ENCODE measurements at places on chromosomes 2 and 18.

DNA sequence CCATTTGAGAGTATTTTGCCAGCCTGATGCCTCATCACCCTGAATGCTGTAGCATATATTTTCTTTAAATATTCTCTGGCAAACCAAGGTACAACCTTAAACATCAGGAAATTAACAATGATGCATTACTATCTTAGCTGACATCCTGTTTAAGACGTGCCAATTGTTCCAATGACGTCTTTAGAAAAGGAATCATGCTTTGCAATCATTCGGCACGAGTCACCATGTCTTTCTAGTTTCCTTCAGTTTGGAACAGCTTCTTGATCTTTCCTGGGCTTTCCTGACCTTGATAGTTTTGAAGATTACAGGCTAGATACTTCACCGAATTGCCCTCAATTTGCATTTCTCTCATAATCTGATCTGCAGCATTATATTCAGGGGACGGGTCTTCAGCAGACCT is 88.2 kb upstream of the GLI2 start:
- no peak for DNase-seq

DNA sequence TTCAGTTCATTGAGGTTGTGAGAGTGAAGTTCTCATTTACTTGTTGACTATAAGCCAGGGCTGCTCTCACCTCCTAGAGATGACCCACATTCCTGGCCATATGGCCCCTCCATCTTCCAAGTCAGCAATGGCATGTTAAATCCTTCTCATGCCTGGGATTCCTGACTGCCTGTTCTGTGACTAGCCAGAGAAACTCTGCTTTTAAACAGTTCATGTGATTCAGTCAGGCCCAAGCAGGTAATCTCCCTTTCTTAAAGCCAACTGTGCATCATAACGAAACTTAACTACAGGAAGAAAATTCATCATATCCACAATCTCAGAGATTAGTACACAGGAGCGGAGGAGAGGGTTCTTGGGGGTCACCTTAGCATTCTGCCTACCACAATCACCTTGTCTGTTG is 11.5 kb downstream of the DPP4 start:
- DNase-seq = no peak

DNA sequence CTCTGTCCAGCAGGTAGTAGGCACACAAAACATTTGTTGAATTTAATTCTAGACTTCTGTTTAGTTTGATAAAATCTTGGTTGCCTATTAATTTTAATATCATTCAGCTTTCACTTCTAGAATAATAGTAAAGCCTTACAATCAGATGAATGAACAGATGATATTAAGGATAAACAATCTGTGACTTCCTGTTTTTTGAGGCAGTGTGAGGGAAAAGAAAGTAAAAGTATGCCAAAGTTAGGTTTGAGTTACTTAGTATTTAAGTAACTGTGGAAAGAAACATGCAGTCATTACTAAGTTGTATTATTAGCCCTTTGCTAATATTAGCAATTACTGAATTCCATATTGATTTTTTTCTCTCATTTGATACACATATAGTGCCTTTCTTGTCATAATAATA is 31.5 kb downstream of the EPB41L5 start:
- DNase-seq = no peak

GRCh38 chr2:127048618-127048935 is 58.4 kb downstream of the BIN1 start:
- no peak for DNase-seq

GRCh38 chr2:105390454-105390853 is 8.4 kb downstream of the FHL2 start:
- DNase-seq = no peak

DNA sequence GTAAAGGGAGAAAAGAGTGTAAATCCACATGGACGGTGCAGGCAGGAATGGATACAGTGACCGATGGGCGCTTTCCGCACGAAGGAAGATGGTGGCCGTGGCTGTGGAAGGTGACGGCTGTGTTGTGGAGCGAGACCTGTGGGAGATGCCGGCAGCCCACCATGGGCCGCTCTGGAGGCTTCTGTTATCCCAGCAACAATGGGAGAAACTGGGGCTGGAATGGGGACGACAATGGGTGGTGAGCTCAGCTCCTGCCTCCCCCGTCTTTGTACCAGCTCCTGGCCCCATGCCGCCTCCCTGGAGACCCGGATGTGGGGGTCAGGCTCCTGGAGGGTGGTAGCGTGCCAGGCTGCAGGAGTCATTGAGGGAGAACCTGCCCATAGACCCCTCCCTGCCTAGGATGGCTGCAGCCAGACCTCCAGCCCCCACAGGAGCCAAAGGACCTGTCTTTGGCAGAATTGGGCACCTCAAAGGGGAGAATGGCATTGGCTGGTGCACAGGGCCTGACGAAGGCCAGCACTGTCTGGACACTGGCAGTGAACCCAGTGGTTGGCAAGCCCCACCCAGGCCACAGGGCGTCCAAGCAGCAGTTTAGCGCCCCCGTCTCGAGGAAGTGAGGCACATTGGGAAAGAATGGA is 72.6 kb downstream of the SLC66A2 start:
- DNase-seq = no peak

- DNase-seq = no peak
These were observed 7.7 kb downstream of the FHL2 start for GRCh38 chr2:105391058-105391627.

DNA sequence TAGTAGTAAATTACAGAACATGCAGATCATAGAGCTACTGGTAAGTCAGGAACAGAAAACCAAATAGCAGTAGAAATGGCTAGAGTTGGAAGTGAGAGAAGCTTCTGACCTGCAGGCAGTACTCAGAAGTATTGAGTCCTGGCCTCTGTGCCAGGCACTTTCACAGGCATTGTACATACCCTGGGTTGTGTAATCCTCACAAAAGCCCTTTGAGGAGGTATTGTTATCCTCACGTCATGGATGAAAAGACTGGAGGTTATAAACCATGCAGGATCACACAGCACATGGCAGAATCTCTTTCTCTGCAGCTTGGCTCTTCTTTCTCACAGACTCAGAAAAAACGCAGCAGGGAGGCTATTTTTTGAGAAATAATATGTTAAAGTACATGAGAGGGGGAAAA is 789.3 kb upstream of the FAM98A start:
- DNase-seq = no peak

DNA sequence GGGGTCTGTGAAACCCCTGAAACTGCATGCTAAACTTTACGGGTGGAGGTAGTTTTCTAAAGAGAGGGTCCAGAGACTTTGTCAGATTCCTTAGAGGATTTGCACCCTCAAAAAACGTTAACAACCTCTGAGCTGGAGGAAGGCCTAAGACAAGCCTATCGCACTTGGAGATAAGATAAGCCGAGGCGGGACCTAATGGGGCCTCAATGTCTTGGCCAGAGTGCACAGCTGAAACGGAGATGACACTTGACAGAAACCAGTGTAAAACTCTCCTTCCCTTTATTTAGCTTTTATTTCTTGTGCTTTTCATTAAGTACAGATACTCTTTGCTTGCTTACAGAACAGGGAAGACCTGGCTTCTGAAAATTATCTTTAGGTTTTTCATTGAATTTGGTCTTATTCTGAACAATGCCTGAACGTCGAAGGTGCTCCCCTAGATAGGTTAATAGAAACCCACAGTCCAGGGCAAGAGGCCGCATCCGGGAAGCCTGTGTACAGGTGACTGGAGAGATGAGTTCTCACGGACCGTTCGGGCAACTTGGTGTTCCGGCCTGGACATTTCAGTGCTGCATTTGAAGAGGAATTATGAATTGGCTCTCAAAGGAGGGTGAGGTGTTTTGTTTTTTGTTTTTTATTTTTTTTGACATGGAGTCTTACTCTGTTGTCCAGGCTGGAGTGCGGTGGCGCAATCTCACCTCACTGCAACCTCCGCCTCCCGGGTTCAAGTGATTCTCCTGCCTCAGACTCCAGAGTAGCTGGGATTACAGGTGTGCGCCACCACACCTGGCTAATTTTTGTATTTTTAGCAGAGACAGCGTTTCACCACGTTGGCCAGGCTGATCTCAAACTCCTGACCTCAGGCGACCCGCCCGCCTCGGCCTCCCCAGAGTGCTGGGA is 49.7 kb downstream of the SH3BP4 start:
- no peak for DNase-seq
